ENCODE measurements at places on chromosomes 6 and 20.

DNA sequence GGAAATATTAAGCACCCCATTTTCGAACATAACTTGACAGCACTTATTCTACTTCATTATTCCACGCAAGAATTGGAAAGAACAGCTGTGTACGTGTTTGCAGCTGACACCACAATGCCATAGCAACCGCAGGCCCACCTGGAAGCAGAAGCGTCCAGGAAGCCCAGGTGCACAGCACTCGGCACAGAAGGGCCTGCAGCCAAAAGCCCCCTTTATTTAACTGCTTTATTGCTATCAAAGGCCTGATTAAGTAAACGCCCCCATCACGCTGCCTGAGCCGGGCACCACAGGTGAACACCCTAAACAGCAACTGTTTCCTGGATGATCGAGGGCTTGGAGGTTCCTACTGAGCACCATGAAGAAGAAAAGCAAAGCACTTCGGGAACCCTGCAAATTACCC lies 6.3 kb downstream of the TAF4 start:
- DNase-seq, result no peak

- no peak for DNase-seq
Measured at GRCh38 chr6:158861686-158862381, 42.7 kb upstream of the EZR start.

DNA sequence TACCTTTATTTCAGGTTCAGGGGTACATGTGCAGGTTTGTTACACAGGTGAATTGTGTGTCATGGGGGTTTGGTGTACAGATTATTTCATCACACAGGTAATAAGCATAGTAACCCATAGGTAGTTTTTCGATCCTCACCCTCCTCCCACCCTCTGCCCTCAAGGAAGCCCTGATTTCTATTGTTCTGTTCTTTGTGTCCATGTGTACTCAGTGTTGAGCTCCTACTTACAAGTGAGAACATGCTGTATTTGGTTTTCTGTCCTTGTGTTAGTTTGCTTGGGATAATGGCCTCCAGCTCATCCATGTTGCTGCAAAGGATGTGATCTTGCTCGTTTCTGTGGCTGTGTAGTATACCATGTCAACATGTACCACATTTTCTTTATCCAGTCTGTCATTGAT lies 66.0 kb downstream of the STK4 start:
- DNase-seq, result no peak

GRCh38 chr20:36573103-36573797 lies at the start of gene TGIF2:
Gene TGIF2 (plus strand): TSS chr20:36573597. CDS start chr20:36578775, 5,178 bp downstream.
- peak; percentile 78 for DNase-seq

GRCh38 chr6:116016846-116017545 lies 43.7 kb downstream of the FRK start:
- no peak for DNase-seq

DNA sequence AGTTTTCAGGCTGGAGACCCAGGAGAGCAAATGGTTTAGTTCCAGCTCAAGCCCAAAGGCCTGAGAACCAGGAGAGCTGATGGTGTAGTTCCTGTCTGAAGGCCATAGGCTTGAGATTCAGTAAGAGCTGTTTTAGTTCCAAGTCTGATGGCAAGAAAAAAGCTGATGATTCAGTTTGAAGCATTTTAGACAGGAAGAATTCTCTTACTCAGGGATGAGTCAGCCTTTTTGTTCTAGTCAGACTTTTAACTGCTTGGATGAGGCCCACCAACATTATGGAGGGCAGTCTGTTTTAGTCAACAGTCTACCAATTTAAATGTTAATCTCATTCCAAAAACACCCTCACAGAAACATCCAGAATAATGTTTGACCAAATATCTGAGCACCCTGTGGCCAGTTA lies 2.5 kb downstream of the ZSCAN26 start:
- no peak for DNase-seq

DNA sequence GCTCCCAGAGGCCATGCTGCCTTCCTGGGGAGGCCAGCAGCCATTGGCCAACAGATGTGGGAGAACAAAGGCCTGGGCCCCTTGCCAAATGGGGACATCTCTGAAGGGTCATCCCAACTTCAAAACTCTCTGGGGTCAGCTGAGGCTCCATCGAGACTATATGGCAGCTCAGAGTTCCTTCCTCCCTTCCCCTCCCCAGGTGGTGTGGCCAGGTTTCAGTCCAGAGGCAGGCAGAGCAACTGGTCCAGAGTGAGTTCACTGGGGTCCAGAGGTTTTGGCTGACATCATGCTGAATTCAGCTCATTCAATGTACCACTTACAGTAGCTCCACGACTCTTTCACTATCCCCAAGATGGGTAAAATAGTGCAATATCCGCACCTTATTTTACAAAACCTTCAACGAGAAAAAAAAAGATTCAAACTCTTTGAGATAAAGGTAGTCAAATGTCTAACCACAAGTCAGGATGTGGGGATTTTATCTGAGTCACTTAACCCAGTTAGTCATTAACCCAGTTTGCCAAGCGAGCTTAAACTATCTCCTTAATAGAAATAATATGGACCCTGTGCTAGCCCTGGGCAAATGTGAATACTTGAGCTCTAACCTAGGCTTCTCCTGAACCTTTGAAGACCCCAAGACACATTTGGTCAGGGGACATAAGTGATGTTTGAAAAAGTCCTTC lies 108.4 kb upstream of the PLEKHG1 start:
- DNase-seq, result no peak

- no peak for DNase-seq
Measured at GRCh38 chr20:57653546-57653900, 33.3 kb upstream of the ZBP1 start.

DNA sequence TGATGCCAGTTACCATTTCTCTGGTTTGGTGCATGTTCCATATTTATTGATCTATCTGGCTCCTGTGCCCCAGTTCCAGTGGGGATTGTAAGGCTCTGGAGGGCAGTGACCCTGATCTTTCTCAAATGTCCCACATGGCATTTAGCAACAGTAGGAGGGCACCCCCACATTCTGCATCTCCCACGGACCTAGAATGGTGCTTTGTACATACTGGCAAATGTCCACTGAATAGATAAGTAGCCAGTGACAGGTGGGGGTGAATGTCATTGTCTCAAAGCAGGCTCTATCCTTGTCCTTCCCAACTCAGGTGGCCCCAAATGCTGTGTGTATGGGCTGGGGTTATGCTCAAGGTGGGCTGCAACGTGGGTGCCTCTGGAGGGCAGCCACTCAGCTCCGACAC lies 84.2 kb downstream of the TMEM242 start:
- no peak for DNase-seq

GRCh38 chr6:20328924-20329300 lies 72.8 kb upstream of the E2F3 start:
- no peak for DNase-seq

DNA sequence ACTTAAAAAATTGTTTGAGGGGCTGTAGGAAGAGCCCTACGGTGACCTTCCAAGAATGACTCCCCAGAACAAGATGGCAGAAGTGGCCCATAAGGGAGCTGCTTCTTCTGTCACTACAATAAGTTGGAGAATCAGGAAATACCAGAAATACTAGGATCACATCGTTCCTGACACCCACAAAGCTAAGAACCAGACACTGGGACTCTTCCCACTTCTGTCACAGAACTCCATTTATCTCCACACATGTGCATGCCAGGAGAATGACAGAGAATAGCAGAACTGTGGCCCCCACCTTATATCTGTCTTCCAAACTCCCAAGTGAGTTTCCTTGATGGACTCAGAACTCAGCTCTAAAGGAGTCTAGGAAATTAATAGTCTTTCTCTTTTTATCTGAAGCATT lies 54.6 kb upstream of the UBR2 start:
- DNase-seq, result no peak

- DNase-seq, result no peak
Measured at GRCh38 chr6:9398071-9398766, 962.9 kb upstream of the SLC35B3 start.

DNA sequence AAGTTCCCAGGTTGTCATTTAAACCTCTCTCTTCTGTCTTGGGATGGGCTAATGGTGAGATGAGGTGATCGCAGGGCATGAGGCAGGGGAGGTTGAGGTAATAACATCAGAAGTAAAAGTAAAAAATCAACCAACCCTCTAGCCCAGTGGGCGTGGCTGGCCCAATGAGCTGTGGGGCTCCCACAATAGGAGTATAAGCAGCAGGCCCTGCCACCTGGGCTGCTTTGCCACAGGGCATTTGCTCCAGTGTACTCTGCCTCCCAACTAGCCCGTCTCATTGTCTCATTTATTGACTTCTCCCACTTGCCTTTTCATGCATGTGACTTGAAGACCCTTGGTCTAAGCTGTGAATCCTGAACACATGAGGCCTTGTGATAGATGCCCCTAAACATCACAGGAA lies 62.8 kb downstream of the PHACTR3 start:
- DNase-seq, result no peak

GRCh38 chr20:5078399-5078958 lies 41.3 kb downstream of the PCNA start:
- peak; percentile 51 for DNase-seq
